GM13977 (cell line): ENCODE measurements at places on chromosomes 1 and 21.

- DNase-seq = no peak
Observed at GRCh38 chr1:213622365-213623063, 365.3 kb upstream of the PROX1 start.

DNA sequence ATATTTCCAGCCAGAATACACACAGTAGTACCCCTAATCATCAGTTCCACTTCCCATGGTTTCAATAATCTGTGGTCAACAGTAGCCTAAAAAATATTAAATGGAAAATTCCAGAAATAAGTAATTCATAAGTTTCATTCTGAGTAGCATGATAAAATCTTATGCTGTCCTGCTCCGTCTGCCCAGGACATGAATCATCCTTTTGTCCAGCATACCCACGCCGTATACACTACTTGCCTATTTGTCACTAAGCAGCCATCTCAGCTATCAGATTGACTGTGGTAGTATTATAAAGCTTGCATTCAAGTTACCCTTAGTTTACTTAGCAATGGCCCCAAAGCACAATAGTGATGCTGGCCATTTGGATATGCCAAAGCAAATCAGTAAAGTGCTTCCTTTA lies 118.7 kb downstream of the SLC5A9 start:
- no peak for DNase-seq

DNA sequence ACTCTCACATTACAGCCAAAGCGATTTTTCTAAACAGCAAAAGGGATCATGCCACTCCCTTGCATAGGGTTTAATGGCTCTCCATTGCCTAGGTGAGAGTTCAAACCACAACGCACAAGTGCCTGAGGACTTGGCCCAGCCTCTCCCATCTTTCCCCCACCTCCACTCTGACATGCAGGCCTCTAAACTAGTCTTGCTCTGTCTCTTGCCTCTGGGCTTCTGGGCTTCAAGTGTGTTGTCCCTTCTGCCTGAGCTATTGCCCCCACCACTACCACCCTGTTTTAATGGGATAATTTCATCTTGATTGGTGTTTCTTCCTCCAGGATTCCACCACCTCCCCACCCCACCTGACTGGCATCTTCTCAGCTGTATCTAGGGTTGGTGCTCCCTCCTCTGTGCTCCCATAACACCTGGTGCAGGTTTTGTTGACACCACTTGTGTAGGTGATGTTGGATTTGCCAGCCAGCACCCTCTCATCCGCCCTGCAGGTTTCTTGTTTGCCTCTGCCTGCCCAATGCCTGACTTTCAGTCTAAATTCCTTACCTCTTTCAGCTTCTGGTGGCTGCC lies 2.7 kb upstream of the ZBTB21 start:
- no peak for DNase-seq

- DNase-seq = peak; percentile 74
Observed at GRCh38 chr1:36323636-36324352, at the start of gene EVA1B. Gene EVA1B, minus strand, starts transcription at chr1:36323645. Its CDS starts 608 bp downstream, at chr1:36323037.

GRCh38 chr1:60867782-60868181 lies 214.6 kb upstream of the NFIA start:
- no peak for DNase-seq

- no peak for DNase-seq
Observed at GRCh38 chr1:181493166-181493565, 9.8 kb downstream of the CACNA1E start.

DNA sequence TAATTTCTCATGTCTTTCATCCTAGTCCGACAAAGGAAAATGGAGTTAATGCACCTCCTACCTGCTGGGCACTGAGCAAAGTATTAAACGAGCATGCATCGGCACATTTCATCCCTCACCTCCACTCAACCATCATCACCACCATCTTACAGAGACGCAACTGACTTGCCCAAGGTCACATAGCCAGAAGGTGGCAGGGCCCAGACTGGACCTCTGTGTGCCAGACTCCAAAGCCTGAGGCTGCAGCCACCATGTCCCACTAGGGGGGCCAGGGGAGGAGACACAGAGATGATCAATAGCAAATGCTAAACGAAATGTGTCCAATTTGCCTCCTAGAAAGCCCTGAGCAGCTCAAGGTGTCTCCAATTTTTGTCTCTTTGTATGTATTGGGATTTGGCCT lies 163.7 kb upstream of the EDN2 start:
- DNase-seq = no peak

DNA sequence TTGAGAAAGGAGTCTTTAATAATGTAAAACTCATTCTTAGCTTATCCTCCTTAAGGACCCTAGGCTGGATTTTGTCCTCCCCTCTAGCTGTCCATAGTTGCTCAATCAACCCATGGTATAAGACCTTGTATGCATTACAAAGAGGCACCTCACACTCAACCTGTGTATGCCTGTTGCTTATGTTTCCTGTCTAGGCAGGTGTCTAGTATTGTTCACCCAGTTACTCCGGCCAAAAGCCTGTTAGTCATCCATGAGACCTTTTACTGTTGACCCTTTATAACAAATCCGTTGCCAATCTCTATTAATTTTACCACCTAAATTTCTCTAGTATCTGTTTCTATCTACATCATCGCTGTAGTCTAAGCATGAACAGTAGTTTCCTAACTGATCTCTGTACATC lies 3.7 kb downstream of the LYPLAL1 start:
- peak; percentile 9 for DNase-seq

DNA sequence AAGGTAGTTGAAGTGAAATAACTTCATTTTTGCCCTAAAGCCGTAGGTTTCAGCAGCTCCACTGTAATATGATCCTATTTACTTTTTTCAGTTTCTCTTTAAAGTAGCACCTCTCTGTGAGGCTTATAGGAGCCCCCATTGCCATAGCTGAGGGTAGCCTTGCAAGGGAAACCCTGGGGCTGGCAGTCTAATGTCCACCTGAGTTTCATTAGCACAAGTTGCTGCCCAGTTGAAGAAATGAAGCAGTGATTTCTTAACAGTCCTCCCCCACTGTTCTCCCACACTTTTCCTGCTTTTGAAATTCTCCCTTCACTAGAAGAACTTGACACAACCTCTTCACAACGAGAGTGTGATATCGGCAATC lies 1.5 kb downstream of the HMCN1 start:
- DNase-seq = no peak
